ENCODE measurements at places on chromosomes 7 and 10. TPM values are rescaled to one million over a fixed set of nuclear protein-coding genes. Genes with fewer than 3 reads are reported as not detected.

Gene FAM13C
- 16.7 TPM for total RNA-seq

Gene NPTX2
- 18.5 TPM for total RNA-seq

Gene PRPS1L1
- total RNA-seq = 0.14 TPM

Gene C1QL3
- 0.33 TPM for total RNA-seq

Gene POLD2
- 89.1 TPM for total RNA-seq

Gene INSIG1
- total RNA-seq = 140 TPM

Gene CHST15
- 99.0 TPM for total RNA-seq

DNA sequence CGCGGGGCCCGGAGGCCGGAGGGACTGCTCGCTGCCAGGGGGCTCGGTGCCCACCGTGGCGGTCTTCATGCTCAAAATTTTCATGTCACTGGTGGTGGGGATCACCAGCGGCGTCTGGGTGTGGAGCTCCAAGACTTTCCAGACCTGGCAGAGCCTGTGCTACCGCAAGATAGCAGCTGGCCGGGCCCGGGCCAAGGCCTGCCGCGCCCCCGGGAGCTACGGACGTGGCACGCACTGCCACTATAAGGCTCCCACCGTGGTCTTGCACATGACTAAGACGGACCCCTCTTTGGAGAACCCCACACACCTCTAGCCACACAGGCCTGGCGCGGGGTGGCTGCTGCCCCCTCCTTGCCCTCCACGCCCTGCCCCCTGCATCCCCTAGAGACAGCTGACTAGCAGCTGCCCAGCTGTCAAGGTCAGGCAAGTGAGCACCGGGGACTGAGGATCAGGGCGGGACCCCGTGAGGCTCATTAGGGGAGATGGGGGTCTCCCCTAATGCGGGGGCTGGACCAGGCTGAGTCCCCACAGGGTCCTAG lies 2.0 kb downstream of the FZD9 start:
- no peak for DNase-seq

GRCh38 chr7:31234836-31235605 lies 105.5 kb downstream of the NEUROD6 start:
- DNase-seq = no peak

- no peak for DNase-seq
These were observed 31.6 kb downstream of the CHAT start for GRCh38 chr10:49645417-49645816.

DNA sequence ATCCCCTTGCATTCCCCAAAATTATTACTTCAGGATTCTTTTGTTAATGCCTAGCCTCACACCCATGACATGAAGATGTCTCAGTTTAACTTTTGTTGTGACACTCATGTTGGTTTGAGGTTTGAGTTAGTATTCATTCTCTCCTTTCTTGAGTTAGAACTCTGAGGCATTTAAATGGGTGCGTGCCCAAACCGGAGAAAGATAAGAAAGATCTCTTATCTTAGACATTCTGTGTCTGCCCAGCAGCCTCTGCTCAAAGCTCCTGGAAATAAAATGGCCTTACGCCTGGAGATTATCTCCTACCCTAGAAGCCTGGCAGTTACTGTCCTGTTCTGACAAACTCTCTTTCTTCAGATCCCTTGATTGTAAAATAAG lies 26.3 kb downstream of the WBP1L start:
- DNase-seq = no peak

DNA sequence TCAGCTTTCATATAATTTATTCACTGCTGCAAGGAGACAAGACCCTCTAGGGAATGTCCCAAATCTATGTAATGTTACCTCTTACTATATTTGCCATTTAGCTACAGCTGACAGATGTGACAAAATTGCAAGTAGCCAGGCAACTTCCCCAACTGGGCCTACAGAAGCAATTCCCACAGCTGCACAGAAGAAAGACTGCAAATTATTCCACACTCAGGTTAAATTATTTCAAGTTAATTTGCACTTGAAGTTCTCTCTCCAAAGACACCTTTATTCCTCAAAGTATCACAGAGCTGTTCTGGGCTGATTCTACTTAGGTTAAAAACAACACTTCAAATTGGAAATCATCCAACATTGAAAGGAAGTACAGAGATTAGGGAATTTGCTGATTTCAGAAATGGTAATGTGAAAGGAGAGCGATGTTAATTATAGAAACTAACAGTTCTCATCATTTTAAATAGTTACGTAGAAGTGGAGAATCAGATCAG lies 133.6 kb downstream of the THSD7A start:
- peak; percentile 57 for DNase-seq

DNA sequence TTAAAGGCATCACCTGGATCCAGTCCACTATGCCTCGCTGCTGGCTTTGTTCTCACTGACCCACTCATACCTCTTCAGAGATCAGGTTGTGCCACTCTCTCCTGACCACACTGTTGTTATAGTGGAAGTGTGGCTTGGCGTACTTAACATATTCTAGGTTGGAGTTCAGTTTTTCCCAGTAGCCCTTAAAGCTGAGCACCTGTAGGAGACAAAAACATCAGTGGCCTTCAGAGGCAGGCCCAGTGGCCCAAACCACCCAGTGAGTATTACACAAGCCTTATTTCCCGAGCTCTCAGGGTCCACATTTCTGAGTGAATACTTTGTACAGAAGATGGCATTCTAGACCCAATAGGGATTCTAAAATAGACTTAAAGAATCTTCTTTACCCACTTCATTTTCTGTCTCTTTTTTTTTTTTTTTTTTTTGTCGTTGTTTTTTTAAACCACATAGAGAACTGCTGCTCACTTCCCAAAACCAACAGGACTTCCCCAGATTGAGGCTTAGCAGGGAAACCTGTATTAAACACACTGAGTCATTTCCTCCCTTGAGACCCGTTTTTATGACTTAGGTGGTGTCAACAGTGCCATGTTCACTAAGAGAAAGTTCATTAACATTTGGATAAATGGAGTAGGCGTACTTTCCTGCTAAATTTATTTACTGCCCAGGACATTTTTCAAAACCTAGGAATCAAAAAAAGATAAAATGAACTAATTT lies 85.8 kb downstream of the GSAP start:
- DNase-seq = peak; percentile 90

DNA sequence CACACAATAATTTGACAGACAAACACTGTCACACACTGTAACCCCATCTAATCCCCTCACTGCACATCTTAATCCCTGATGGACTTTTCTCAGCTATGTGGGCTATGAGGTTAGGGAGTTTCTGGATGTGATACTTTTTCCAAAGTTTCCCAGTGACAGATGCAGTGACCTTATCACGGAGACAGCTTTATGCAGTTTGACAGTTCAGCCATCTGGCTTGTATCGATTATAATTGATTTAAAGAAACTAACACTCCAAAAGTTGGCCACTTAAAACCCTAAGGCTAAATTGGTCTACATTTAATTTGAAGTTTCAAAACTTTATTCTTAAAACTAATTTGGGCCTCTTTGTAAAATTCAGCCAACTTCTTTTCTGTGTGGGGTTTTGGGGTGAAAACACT lies 196.7 kb downstream of the SDK1 start:
- no peak for DNase-seq
